ENCODE measurements at places on chromosomes 16 and 17.
A peak's percentile ranks its signal among the peaks of the same experiment; 100 is the strongest.

DNA sequence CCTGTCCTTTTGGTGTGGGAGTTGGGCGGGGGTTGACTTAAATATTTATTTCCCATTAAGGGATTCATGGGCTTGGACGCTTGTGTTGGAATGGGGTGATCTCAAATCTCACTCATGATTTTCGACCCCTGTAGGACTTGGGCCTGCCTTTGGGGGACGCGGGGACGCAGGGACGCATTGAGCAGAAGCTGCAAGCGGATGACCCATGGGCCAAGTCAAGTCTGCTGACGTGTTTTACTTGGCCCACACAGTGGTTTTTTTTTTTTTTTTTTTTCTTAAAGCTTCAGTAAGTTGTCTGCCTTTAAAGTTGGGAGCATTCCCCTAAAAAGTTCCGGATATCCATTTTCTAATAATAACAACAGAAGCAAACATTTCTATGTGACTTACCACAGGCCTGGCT lies 28.9 kb downstream of the CMIP start:
- DNase-seq = no peak

DNA sequence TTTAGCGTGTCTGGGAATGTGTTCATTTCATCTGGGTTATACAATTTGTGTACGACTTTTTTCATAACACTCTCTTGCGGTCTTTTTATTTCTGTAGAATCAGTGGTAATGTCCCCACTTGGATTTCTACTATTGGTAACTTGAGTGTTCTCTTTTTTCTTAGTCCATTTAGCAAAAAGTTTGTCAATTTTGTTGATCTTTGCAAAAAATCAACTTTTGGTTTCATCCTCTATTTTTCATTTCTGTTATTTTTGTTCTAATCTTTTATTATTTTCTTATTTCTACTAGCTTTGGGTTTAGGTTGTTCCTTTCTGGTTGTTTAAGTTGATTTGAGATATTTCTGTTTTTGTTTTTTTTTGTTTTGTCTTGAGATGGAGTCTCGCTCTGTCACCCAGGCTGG lies 7.7 kb upstream of the SLC22A31 start:
- DNase-seq = no peak

GRCh38 chr17:49146620-49147306 lies 14.2 kb downstream of the B4GALNT2 start:
- no peak for DNase-seq

DNA sequence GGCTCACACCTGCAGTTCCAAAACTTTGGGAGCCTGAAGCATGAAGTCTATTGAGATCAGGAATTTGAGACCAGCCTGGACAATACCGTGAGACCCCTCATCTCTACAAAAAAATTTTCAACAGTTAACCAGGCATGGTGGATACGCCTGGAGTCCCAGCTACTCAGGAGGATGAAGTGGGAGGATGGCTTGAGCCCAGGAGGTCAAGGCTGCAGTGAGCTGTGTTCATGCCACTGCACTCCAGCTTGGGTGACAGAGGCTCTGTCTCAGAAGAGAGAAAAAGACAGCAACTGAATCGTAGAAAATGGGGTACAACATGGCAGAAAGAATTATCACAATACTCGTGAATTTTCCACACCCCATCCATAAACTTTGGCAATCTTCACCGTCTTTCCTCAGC lies 3.2 kb downstream of the CRK start:
- no peak for DNase-seq

DNA sequence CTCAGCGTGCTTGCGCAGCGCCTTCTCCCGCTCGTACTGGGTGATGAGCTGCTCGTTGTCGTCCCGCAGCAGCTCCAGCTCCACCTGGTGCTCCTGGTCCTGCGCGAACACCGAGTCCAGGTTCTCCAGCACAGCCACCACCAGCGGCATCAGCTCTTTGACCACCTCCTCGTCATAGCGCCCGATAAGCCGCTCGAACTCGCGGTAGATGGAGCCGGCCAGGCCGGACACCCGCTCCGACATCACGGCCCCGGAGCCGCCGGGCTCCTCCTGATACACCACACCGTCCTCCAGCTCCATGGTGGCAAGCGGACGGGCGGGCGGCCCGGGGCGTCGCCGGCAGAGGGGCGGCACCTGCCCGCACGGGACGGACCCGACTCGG lies 320 bp downstream of the SPAG9 start:
- DNase-seq = no peak

DNA sequence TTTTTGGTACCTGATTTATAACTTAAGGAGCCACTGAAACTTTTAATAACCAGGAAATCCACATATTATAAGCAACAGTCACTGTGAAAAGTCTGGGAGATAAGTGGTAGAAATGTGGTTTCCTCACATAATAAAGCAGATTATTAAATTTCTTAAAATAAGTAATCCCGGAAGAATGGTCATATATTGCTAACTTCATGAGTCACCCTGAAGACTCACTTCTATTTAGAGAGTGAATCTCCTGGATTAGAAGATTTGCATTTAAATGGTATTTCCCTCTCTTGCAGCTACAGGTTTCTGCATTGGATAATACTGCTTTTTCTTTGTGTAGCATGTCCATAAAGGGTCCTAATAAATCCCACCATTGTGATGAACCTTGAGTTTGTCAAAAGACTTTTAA lies 1286.8 kb upstream of the CDH8 start:
- no peak for DNase-seq

DNA sequence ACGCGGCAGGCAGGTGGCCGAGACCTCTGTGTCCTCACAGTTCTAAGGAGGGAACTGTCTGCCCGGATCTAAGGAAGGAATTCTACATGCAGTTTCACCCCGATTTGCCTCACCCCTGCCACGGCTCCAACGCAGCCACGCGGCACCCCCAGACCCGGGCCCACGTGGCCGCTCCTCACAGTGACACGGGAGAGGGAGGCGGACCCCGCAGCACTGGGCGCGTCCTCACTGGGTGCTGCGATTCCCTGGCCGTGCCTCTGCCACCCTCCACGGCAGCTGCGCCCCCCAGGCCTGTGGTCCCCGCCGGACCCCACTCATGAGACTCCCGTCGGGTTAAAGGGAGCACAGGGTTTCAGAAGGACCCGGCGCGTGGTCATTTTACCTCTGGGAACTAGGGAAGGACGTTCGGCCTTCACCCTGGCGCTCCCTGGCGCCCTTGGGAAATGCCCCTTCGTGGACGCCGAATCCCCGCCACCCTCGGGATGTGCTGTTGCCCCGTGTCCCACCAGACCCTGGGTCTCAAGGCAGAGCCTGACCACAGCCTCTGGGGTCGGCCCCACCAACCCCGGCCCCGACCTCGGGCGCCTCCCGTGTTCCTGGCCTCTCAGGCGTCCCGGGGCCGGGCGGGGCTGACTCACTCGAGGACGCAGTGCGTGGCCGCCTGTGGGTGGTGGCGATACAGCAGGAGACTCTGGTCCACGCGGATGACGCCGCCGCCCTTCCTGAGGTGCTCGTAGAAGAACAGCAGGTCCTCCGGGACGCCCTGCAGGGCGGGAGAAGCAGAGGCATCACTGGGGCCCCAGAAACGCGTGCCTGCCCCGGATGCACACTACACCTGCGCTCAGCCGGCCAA lies 118.8 kb upstream of the METRNL start:
- DNase-seq = no peak

DNA sequence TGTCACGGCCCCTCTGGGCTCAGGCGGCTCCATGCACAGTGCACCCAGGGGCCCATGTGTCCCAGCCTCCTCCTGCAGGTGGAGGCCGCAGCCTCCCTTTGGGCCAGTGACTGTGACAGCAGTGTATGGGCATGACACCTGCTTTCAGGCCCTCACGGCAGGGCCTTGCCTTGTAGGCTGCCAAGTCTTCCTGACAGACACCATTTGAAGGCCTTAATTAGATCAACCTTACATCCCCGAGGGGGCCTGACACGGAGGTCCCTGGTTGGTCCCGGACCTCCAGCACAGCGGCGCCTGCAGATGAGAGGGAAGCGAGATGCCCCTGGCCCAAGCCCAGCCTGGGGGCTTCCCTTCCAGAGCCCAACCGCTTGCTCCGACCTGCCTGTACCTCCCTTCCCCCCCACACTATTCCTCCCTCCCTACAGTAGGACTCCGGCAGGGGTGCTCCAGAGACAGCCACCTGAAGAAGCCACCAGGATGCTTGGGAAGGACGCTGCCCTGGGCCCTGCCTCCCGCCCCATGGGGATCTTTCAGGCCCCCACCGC lies 31.9 kb downstream of the BAIAP2 start:
- no peak for DNase-seq

GRCh38 chr17:30812218-30813177 lies 12.0 kb downstream of the CRLF3 start:
- no peak for DNase-seq

GRCh38 chr17:81561494-81561885 lies 9.3 kb upstream of the FAAP100 start:
- peak; percentile 17 for DNase-seq

DNA sequence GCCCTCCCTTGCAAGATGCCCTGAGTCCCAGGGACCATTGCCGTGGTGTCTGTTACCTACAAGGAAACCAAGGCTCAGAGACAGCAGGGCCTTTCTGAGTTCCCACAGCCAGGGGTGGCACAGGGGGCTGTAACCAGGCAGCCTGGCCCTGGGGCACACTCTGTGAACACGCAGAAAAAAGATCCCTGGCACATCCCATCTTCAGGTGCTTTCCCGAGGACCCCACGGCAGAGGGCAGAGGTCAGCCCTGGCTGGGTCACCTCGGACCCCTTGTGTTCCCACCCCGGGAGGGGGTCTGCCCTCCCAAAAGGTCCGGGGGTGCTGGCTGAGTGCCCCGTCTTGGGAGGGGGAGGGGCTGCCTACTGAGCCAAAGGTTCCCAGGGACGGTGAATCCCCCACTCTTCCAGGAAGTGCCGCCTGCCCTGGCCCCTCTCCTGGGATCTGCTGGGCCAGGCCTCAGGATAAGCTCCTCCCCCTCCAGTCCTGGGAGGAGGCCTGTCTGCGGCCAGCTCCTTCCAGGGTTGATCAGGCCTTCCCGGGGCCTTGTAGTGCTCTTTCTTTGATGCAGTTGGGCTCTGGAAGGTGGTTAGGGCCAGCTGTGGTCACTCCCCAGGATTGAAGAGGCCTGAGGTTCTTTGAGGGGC lies 8.1 kb downstream of the GLIS2 start:
- DNase-seq = no peak
